Stimulated activated CD4-positive, alpha-beta T cell treated with anti-CD3 and anti-CD28 coated beads, Interleukin-12 subunit alpha, Interleukin-12 subunit beta, amount 100 ng/mL, for 24 hours (primary cell): ENCODE measurements at places on chromosomes 13 and 19.

DNA sequence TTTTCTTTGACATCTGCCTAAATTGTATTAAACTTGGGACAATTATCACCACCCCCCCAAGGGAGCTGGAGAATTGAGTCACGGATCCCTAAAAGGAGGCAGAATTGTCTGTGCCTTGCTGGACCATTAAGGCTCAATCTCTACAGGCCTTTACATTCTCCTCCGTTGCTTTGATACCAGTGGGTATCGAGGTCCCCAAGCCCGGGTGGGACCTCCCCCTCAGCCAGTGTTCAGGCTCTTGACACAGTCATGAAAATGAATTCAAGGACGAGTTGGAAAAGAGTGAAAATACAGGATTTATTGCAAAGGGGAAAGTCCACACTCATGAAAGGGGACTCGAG lies 5.6 kb downstream of the PPP1R15A start:
- no peak for DNase-seq

DNA sequence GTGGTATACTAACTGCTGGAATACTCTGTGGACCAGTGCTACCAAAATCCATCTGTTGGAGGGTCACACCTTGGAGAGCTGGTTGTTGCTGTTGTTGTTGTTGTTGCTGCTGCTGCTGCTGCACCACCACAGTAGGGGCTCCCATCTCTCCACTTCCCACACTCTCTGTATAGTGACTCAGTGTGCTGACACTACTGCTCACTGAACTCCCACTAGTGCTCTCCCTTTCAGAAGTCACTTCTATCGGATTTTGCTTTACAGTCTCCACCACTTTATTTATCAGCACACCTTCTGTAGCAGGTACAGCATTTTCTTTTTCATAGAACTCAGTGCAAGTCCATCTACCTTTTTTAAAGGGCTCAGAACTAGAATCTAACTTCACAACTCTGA lies 1.7 kb downstream of the TSC22D1 start:
- DNase-seq: no peak

GRCh38 chr19:30784850-30785457 lies 412.8 kb downstream of the ZNF536 start:
- DNase-seq: peak; percentile 48

- no peak for DNase-seq
Observed at GRCh38 chr13:84433024-84433423, 550.8 kb upstream of the SLITRK1 start.

DNA sequence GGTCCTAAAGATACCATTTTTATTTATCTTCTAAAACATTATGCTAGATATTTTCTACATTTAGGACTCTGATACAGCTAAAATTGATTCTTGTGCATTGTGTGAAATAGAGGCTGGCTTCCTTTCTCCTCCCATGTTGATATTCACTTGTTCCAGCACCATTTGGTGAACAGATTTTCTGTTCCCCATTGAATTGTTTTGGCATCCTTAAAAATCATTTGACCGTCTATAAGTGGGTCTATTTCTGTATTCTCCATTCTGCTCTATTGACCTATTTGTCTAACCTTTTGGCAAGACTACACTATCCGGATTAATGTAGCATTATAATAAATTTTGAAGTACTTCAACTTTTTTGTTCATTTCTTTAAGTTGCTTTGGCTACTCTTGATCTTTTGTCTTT lies 2689.2 kb downstream of the PCDH9 start:
- DNase-seq: no peak

DNA sequence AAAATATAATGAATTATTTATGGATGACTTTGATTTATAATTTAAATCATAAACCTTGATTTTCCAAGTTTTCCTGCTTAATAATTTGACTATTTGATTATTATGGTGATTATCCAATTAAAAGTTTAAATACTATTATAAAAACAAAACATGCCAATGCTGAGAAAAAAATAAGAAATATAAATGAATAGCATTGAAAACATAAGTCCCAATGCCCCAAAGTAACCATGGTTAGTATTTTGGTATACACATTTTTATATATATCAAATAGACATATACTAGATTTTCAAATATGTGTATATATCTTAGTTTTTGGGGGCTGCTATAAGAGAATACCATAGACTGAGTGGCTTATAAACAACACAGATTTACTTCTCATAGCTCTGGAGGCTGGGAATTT lies 108.3 kb downstream of the GPC5 start:
- no peak for DNase-seq

DNA sequence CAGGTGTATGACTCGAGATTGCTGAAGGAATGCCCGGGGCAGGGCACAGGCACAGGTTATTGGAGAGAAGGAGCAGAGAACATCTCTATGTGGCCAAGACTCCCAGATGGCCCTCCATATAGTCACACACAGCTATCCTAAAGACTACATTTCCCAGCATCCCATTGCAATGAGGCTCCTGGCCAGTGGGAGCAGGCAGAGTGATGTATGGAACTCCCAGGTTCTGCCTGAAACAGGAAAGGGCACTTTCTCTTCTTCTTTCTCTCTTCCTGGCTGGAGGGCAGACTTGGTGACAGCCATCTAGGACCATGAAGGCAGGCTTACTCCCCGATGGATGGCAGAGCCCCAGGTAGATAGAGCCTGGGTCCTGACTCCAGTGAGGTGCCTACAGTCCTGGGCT lies 13.5 kb downstream of the PPP1R13L start:
- DNase-seq: no peak

- no peak for DNase-seq
Observed at GRCh38 chr13:24629320-24629719, 50.9 kb upstream of the ATP12A start.

DNA sequence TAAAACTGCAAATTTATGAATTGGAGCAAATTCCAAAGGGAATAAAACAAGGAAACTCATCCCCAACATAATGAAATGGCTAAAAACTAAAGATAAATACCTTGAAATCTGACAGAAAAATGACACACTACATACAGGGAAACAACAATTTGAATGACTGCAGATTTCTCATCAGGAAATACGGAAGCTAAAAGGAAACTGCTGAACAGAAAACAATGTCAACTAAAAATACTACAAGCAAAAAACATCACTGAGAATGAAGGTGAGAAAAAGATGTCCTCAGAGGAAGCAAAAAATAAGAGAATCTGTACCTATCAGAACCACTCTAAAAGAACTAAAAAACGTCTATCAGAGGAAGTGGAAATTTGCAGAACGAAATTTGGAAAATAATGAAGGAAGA lies 39.5 kb downstream of the ZSWIM9 start:
- no peak for DNase-seq

DNA sequence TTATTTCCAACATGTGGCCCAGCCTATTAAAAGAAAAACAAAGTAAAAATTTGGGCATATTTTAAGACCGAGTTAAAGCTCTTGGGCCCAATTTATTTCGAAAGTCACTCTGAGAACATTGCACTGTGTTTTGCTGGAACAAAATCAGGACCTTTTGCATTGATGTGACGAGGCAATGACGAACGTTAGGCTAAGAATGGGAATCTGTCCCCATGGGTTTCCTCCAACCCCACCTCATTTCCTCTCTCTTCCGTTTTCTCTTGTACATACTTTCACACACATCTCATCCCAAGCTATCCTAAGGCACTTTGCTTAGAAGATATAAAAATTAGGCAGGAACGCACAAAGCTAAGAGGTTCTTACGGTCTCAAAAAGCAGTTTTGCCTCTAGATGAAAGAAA lies 22.1 kb downstream of the EDNRB start:
- DNase-seq: no peak

GRCh38 chr13:33651766-33652165 lies 166.2 kb upstream of the RFC3 start:
- DNase-seq: no peak

GRCh38 chr19:39384839-39385568 lies 5.9 kb downstream of the PAF1 start:
- no peak for DNase-seq

GRCh38 chr13:23709536-23709935 lies 139.3 kb downstream of the TNFRSF19 start:
- no peak for DNase-seq

DNA sequence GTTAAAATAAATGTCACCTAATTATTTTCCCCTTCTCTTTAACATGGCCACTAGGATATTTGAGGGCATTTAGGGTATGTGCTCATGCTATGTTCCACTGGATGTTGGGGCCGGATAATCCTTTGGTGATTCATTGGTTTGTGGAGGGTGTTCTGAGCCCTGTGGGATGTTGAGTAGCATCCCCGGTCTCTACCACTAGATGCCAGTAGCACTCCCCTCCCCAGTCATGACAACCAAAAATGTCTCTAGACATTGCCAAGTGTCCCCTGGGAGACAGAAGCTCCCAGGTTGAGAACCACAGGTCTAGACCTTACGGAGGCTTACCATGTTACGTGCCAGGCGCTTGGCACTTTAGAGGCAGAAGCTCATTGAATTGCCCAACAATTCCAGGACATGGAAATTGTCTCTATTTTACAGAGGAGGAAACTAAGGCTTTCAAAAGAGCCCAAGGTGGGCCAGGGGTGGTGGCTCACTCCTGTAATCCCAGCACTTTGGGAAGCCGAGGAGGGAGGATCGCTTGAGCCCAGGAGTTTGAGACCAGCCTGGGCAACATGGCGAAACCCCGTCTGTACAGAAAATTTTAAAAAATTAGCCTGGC lies 14.1 kb downstream of the SHANK1 start:
- no peak for DNase-seq

GRCh38 chr13:107367258-107367657 lies 799.3 kb upstream of the ARGLU1 start:
- DNase-seq: no peak

- no peak for DNase-seq
Observed at GRCh38 chr19:47613165-47614020, 4.5 kb downstream of the BICRA start.

DNA sequence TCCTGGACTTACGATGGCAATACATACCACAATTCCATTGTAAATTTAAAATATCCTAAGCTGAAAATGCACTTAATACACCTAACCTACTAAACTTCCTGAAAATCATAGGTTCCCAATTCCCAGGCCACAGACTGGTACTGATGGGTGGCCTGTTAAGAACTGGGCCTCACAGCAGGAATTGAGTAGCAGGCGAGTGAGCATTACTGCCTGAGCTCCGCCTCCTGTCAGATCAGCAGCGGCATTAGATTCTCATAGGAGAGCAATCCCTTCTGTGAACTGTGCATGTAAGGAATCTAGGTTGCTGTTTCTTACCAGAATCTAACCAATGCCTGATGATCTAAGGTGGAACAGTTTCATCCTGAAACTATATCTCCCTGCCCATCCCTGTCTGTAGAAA lies 1670.2 kb upstream of the PCDH20 start:
- DNase-seq: no peak

- DNase-seq: no peak
Observed at GRCh38 chr13:30675717-30676116, 58.0 kb downstream of the USPL1 start.

GRCh38 chr13:112447761-112448603 lies 71.8 kb downstream of the SPACA7 start:
- DNase-seq: no peak

GRCh38 chr13:51938454-51938853 lies 72.8 kb downstream of the ATP7B start:
- DNase-seq: no peak

GRCh38 chr13:78602561-78603239 lies 652 bp downstream of the POU4F1 start:
- no peak for DNase-seq

DNA sequence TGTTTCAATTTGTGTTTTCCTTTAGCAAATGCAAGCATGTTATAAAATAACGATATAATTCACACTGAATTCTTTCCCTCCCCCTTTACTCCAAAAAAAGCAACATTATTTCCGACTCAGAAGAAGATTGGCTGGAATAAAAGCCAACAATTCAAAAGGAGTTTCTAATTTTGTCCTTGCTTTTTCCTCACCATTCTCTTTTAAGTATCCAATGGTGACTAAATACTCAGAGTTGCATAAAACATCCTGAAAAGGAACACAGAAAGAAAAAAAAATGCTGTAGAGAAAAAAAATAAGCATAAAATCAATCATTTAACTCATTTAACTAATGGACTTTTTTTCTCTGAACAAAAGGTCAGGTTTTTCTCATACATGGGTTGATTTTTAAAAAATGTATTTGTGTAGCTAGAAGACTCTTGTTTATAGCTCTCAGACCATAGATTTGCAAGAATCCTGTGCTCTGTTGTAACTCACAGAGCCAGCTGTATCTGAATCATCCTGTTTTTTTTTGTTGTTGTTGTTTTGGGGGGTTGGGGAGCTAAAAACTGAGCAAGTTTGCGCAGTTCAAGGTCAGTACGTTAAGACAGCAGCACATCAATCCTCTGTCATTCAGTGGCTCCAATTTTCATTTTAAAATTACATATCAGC lies 108.1 kb downstream of the PCDH17 start:
- no peak for DNase-seq

GRCh38 chr19:4801085-4801619 lies 9.6 kb downstream of the FEM1A start:
- DNase-seq: no peak

DNA sequence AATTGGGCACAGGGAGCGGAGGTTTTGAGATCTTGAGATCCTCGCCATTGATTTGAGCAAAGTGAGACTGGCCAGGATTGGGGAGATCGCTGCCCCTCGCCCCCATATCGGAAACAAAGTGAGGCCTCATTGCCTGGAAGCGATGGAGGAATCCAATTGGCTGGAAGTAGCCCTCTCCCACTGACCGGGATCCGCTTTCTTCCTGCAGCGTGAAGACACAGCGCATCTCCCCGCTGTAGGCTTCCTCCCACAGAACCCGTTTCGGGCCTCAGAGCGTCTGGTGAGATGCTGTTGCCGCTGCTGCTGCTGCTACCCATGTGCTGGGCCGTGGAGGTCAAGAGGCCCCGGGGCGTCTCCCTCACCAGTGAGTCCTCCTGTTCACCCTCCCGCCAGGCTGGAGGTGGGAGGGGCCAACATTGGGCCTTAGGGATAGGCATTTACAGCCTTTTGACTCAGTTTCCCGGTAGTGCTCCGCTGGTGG lies 438 bp downstream of the PRKCSH start:
- DNase-seq: no peak

- no peak for DNase-seq
Observed at GRCh38 chr13:113561417-113562084, 23.0 kb upstream of the TFDP1 start.

- DNase-seq: no peak
Observed at GRCh38 chr13:29292045-29292444, 303.4 kb downstream of the SLC7A1 start.

- no peak for DNase-seq
Observed at GRCh38 chr13:78596399-78596735, 7.0 kb downstream of the POU4F1 start.

DNA sequence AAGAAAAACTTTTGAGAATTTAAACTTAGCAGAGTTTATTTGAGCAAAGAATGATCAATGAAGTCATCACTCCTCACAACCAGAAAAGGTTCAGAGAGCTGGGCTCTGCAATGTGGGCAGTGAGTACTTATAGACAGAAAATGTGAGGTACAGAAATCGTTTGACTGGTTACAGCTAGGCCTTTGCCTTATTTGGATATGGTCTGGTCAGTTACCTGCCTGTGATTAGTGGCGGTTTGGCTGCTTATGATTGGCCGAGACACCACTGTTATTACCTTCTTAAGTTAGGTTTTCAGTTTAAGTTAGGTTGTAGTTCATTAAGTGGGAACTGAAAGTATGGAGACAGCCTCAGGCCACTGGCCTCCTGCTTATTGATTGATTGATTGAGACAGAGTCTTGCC lies 66.3 kb downstream of the DNAJC3 start:
- DNase-seq: no peak
